ENCODE measurements at places on chromosomes 4 and X. TPM values are rescaled to one million over a fixed set of nuclear protein-coding genes. Genes with fewer than 3 reads are reported as not detected.

Gene STPG2
- total RNA-seq, result 1.9 TPM

Gene HTRA3
- 38.3 TPM for total RNA-seq

Gene PRRG1
- 24.0 TPM for total RNA-seq

Gene GPR50
- not detected for total RNA-seq
